Activated CD4-positive, alpha-beta T cell treated with anti-CD3 and anti-CD28 coated beads for 36 hours (primary cell): ENCODE measurements at places on chromosomes 1 and 21.

DNA sequence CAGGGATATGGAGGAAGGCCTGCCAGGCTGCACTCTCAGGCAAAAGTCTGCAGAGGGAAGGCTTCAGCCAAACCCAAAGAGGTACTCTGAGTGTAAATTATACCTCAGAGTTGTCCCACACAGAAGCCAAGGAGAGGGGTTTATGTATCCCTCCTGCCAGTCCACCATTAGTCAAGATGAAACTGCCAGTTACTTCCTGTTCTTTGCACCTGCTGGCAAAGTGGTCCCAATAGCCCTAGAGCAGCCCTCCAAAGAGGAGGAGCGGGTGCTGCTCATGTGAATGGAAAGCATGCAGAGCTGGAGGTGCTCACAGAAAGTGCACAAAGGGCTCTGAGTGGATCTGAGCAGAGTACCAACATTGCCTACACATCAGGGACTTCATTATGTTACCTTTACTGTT lies 37.1 kb upstream of the MCOLN3 start:
- DNase-seq, result no peak

- DNase-seq, result peak; percentile 14
Observed at GRCh38 chr1:20037877-20038276, 32.1 kb upstream of the PLA2G5 start.

DNA sequence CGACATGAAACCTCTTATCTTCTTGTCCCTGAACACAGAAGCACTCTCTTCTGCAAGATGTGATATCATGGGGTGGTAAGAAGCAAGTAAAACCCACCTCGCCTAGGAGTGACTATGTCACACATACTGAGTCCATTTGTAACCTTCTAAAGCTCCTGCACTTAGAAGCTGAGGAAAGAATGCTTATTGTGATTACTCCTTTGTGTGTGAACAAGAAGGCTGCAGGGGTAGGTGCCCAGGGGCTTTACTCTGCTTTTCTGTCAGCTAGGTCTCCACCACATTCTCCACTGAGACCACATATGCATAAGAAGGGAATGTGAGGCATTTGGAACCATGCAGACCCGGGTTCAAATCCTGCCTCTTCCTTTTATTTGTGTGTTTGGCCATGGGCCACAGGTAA lies 144.3 kb downstream of the DMRTA2 start:
- DNase-seq, result no peak

DNA sequence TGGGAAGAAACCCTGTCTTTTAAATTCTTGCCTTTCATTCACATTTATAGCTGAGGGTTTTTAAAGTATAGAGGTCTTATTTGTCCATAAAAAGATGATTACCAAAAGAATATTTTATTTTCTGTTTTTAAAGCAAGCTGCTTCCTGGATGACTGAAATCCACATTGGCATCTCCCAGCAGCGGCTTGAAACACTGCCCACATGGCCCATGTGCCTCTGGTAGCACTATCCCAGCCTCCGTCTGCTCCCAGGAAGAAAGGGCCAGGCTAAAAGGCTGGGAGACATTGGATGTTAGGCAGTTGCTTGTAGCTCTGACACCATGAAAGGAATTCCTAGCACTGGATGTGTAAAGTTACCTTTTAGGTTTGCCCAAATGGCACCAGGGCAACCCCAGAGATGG lies 169.9 kb upstream of the CACNA1E start:
- no peak for DNase-seq

- no peak for DNase-seq
Observed at GRCh38 chr1:245888809-245889208, 618.3 kb downstream of the SMYD3 start.

- no peak for DNase-seq
Observed at GRCh38 chr1:67427465-67427864, 2.7 kb downstream of the SERBP1 start.

DNA sequence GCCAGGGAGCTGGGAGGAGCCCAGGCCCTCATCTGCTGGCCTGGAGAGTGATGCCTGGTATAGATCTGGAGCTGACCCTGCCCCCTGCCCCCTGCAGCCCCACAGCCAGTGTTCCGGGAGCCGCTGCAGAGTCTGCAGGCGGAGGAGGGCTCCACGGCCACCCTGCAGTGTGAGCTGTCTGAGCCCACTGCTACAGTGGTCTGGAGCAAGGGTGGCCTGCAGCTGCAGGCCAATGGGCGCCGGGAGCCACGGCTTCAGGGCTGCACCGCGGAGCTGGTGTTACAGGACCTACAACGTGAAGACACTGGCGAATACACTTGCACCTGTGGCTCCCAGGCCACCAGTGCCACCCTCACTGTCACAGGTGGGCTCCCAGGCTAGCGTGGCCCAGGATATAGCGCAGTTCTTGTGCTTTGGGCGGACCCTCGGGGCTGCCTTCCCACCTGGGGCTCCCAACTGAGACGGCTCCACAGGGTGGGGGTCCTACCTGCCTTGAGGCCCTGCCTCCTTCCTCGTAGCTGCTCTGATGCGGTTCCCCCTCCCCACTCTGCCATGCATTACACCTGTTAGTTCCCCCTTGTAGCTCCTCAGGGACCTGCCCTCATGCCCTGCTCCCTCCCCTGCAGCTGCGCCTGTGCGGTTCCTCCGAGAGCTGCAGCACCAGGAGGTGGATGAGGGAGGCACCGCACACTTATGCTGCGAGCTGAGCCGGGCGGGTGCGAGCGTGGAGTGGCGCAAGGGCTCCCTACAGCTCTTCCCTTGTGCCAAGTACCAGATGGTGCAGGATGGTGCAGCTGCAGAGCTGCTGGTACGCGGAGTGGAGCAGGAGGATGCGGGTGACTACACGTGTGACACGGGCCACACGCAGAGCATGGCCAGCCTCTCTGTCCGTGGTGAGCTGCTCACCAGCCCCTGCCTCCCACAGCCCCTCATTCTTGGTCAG lies 98.7 kb downstream of the OBSCN start:
- no peak for DNase-seq
